Activated CD8-positive, alpha-beta T cell treated with anti-CD3 and anti-CD28 coated beads for 36 hours (primary cell): ENCODE measurements at places on chromosomes 5 and 9. TPM values are rescaled to one million over a fixed set of nuclear protein-coding genes. Genes with fewer than 3 reads are reported as not detected.

The NUDT2 gene
- total RNA-seq = 38.4 TPM

The ARSI gene
- not detected for total RNA-seq

The TPM2 gene
- 5.3 TPM for total RNA-seq

The TMEM252 gene
- total RNA-seq = not detected

The C5orf58 gene
- not detected for total RNA-seq

The ERCC8 gene
- total RNA-seq = 10.8 TPM

The SYNPO gene
- 0.18 TPM for total RNA-seq

The GRXCR2 gene
- not detected for total RNA-seq

The PPIC gene
- total RNA-seq = not detected

The LURAP1L gene
- total RNA-seq = not detected

The BRD3 gene
- total RNA-seq = 37.7 TPM

The PROB1 gene
- total RNA-seq = 4.1 TPM

The SLC9A3 gene
- 3.3 TPM for total RNA-seq

The RMRP gene
- 13,311 TPM for total RNA-seq

The PDZD2 gene
- not detected for total RNA-seq

The SPINK4 gene
- not detected for total RNA-seq

The SPATA9 gene
- total RNA-seq = not detected

The NIM1K gene
- 3.2 TPM for total RNA-seq

The PCDH1 gene
- 0.87 TPM for total RNA-seq

The SHROOM1 gene
- total RNA-seq = 2.0 TPM

The SPATA31A3 gene
- not detected for total RNA-seq

The PCDHB5 gene
- not detected for total RNA-seq

The MAP1B gene
- 0.09 TPM for total RNA-seq

The GFI1B gene
- not detected for total RNA-seq

The PKD2L2 gene
- total RNA-seq = not detected

The ARHGEF37 gene
- 1.1 TPM for total RNA-seq

The GCNT4 gene
- 2.1 TPM for total RNA-seq

The CCDC192 gene
- not detected for total RNA-seq

The C9orf50 gene
- not detected for total RNA-seq

The SHLD3 gene
- total RNA-seq = 4.1 TPM

The SPEF2 gene
- total RNA-seq = 9.9 TPM

The TMC1 gene
- total RNA-seq = not detected

The SLC6A7 gene
- total RNA-seq = not detected

The GABRB2 gene
- total RNA-seq = not detected

The RAB14 gene
- total RNA-seq = 54.3 TPM

The ANKRD20A1 gene
- total RNA-seq = 1.2 TPM

The PDLIM4 gene
- not detected for total RNA-seq

The ANKRD18A gene
- total RNA-seq = 0.85 TPM

The PCDHB4 gene
- not detected for total RNA-seq
